ENCODE measurements at places on chromosomes 1 and 21.

DNA sequence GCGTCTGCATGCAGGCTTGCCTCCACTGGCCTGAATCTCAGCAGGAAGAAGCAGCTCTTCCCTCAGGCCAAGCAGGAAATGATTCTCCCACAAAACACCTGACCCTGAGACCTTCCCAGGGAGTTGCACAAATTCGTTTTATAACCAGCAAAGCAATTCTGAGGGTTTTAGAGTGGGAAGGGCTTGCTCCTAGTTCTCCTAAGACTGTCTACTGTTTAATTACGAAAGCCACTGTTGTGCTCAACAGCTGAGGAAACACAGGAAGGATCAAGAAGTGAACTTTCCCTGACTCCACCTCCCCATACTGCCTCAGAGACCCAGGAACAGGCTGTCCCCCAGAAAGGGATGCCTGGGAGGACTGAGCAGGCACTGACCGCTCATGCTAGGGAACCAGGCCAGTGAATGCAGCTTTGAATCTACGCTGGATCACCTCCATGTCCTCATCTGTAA is 37.0 kb upstream of the PUM1 start:
- no peak for DNase-seq

DNA sequence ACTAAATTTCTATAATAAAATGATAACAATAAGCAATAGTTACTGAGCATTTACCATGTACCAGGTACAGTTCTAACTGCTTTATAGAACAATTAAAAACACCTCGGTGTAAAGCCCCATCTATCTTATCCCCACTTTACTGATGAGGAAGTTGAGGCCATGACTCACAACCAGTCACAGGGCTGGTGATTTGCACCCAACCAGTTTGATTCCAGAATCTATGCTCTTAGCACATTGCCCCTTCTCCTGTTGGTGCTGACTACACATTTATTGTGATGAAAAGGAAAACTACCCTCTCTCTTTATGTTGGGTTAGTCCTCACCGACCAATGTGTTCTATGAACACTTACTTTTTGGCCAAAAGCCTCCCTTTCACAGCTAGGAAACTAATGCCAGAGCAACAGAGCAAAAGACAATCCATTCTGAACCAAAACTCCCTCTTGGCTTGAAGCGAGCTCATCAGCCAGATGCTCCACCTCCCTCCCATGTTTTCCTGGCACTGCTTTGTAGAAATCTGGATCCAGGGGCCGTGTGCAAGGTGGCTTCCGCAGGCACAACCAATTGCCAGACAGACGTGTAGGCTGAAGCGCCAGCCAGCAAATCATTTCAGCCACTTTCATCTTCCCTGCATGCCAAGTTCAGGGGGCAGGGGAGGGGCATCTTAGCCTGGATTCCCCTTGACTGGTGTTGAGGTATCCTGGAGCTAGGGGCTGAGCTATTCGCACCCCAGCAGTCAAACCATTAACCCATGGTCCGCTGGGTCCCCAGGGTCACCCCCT is 32.0 kb upstream of the SLC30A1 start:
- no peak for DNase-seq

GRCh38 chr21:17446737-17447136 is 66.1 kb upstream of the CXADR start:
- DNase-seq = no peak

DNA sequence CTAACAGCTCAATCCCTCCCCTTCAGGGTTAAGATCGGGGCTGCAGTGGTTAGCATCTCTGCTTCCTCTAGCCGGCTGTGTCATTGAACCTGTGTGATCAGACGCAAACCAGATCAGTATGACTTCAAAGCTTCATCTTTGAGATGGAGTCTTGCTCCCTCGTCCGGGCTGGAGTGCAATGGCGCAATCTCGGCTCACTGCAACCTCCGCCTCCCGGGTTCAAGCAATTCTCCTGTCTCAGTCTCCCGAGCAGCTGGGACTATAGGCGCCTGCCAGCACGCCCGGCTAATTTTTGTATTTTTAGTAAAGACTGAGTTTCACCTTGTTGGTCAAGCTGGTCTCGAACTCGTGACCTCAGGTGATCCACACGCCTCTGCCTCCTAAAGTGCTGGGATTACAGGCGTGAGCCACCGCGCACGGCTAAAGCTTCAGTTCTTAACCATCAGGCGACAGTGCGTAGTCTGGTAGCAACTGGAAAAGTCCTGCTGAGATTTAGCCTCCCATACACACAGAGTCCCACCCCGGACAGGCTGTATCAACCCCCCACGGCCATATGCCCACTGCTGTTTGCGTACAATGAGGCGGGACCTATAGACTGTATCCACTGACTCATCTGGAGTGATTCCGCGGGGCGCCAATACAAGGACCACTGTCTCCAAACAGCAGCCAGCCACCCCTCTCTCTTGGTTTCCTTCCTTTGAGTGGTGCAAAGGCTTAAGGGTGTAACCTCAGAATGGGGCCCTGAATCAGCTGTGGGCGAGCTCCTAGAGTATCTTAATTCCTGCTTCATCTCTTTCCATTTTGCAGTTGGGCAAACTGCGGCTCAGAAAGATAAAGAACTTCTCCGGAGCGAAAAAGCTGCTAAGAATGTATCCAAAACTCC is 23.3 kb downstream of the CELA3A start:
- peak; percentile 85 for DNase-seq

GRCh38 chr1:30788580-30789387 is 31.2 kb upstream of the LAPTM5 start:
- DNase-seq = no peak
